NT2/D1 (cell line): ENCODE measurements at places on chromosomes 6 and 20.
A peak's percentile ranks its signal among the peaks of the same experiment; 100 is the strongest.

- DNase-seq, result no peak
Observed at GRCh38 chr6:5580736-5581581, 319.6 kb downstream of the FARS2 start.

DNA sequence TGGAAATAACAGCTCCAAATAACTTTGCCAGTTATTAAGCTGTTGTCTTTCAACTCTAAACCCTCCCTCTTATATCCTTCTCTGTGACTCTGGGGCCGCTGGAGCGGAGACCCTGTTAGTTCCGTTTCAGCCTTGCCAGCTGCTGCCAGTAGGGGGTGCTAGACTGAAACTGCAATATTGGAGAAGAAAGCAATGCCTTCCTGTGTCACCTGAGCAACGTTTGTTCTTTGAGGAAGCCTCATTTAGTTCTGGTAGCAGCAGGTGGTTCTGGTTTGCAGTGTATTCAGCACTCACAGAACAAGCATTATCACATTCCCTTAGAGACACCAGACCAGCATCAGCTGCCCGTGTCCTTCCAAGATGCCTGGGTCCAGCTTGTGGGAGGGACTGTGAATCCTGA, 22.9 kb upstream of the JAG1 start:
- DNase-seq, result no peak

DNA sequence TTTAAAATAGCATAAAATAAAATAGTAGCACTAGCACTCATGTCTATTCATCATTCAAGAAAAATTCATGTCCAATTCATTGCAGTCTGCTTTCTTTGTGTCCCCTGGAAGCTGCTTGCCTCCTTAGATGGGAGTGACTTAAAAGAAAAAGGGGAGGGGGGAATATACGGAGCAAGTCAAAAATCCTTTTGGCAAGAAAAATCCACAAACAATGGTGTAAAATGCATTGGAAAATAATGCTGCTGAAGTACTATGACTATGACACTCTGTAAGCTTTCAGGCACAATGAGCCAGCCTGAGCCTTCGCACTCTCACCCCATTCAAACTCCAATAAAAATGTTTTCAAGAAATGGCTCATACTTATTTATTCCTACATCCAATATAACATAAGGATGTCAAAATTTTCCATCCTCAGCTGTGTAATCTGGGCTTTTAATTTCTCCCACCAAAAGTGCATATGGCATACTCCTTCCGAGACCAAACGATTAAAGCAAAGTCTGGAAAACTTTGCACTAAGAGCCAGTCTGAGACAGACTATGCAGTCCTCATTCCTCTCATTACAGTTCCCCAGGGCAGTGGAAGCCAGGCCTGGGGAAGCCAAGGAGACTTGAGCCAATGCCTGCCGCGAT, 790 bp downstream of the NEDD9 start:
- no peak for DNase-seq

DNA sequence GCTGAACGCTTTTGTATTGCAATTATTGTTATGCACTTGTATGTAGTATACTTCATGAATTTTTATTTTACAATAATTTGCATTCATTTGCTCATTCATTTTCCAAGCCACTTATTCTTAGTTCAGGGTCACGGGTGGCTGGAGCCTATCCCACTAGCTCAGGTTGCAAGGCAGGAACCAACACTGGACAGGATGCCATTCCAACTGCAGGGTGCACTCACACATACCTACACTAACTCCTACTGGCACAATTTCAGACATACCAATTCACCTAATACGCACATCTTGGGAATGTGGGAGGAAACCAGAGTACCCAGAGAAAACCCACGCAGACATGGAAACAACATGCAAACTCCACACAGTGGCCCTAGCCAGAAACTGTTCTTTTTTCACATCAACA, 61.8 kb downstream of the LMBRD1 start:
- no peak for DNase-seq

- no peak for DNase-seq
Observed at GRCh38 chr6:321158-321438, 28.8 kb downstream of the DUSP22 start.

GRCh38 chr6:45592991-45593390, 215.3 kb upstream of the SUPT3H start:
- no peak for DNase-seq

DNA sequence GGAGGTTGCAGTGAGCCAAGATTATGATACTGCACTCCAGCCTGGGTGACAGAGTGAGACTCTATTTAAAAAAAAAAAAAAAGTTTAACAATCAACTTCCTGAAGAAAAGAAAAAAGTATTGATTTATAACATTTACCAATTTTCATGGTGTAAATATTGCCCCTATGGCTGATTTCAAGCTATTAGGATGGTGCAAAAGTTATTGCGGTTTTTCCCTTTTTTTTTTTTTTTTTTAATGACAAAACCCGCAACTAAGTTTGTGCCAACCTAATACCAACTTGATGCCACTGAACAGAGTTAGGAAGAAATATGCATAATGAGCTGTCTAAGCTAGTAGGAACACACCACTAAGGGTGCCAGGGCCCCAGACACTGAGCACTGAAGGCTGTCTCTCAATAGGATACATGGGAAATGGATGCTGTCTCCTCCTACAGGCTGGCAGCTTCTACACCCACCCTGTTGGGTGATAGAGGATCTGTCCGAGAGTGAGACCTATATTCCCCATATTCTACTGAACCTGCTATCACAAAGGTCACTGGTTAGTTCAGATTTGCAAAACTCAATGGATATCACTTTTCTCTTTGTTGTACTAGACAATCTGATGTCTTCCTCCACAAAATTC, 6.5 kb upstream of the PERP start:
- no peak for DNase-seq

- no peak for DNase-seq
Observed at GRCh38 chr6:148455674-148456558, 113.3 kb downstream of the SASH1 start.

GRCh38 chr6:3624250-3625136, 127.0 kb downstream of the PXDC1 start:
- DNase-seq, result peak; percentile 15
